ENCODE measurements at places on chromosomes 4 and X. TPM values are rescaled to one million over a fixed set of nuclear protein-coding genes. Genes with fewer than 3 reads are reported as not detected.

TAF9B gene
- 30.1 TPM for total RNA-seq

TEX13D gene
- total RNA-seq = not detected

SHROOM4 gene
- total RNA-seq = 0.39 TPM

GAGE2A gene
- total RNA-seq = not detected

HSD17B13 gene
- not detected for total RNA-seq

PAPSS1 gene
- total RNA-seq = 45.7 TPM

ANXA5 gene
- 872 TPM for total RNA-seq

CFAP99 gene
- not detected for total RNA-seq

PCDH7 gene
- 2.7 TPM for total RNA-seq

SNX25 gene
- 16.5 TPM for total RNA-seq

ZNF595 gene
- 12.7 TPM for total RNA-seq

BRS3 gene
- not detected for total RNA-seq

SNCA gene
- 0.37 TPM for total RNA-seq

MAGEB4 gene
- not detected for total RNA-seq

TMPRSS11B gene
- not detected for total RNA-seq
